ENCODE measurements at places on chromosomes 1 and 21.

DNA sequence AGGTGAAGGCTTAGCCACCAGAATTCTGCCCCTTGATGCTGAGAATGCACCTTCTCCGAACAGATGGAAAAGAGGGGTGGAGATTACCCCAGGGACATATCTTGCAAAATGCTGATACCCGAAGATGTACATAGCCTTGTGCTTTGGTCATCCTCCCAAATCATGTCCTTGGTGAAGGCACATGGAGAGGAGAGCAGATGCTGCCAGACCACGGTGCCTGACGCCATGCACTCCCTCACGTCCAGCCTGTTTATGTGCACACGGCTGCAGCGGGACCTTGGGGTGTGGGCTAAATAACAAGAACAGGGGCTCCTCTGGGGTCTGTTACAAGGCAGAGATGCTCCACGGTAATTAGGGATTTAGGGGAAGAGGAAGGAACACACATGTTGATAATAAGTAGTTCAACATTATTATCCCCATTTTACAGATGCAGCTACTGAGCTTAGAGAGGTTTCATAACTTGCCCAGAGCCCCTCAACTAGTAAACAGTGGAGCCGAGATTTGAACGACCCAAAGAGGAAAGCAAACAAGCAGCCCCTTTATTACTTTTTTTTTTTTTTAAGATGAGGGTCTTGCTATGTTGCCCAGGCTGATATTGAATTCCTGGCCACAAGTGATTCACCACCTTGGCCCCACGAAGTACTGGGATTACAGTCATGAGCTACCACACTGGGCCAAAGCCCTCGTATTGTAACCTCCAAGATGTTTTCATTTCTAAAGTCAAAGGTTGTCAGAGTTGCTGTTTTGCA lies 12.9 kb downstream of the EPHX1 start:
- DNase-seq = no peak

DNA sequence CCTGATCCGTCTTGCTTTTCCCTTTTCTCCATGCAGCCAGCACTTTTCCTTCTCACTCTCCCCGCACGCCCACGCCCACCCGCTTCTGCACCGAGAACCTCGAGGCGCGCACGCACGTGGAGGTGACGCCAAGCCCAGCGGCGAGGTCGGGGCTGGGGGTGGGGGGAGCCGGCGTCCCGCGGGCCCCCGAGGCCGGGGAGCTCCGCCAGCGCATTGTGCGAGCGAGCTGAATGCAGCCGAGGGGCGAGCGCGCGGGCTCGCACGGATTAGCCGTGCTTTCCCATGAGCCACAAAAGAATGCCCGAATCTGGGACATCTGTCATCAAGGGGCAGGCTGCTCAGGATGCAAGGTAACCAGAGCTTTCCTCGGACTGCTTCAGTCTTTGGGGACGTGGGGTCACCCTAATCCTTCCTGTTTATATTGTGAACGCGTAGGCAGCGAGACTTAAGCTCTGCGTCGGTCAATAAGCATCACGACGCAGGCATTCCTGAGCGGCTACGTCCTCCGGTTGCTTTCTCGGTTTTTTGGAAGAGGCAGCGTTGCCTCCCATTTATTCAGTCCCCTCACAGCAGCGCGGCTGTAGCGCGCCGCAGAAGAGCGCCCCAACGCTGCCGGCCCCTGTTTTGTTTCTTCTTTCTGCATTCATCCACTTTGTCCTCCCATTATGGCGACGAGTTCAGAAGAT lies 67.3 kb upstream of the AKT3 start:
- DNase-seq = no peak

GRCh38 chr1:1181938-1182410 lies 8.3 kb downstream of the TTLL10 start:
- DNase-seq = no peak

DNA sequence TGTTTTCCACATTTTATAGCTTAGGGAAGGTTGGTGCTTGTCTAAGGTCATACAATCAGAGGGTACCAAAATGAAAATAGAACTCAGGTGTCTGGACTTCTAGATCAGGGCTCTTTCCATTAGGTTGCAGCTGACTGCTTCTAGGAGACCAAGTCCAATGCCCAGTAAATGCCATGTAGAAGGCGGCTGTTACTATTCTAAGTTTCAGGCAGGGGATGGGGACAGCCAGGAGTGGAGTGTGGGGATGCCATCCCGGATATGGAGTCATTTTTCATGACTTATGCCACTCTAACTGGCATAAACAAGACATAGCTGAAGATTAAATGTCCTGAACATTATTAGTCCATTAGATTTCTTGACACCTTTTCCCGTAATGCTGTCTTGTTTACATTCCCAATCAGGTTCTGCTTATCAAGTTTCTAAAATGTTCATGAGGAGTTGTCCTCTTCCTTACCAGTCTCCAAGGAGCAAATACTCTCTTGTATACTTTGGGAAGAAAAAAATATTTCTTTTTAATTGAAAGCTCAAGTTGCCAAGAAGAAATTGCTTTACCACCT lies 31.5 kb downstream of the XCL1 start:
- DNase-seq = no peak

DNA sequence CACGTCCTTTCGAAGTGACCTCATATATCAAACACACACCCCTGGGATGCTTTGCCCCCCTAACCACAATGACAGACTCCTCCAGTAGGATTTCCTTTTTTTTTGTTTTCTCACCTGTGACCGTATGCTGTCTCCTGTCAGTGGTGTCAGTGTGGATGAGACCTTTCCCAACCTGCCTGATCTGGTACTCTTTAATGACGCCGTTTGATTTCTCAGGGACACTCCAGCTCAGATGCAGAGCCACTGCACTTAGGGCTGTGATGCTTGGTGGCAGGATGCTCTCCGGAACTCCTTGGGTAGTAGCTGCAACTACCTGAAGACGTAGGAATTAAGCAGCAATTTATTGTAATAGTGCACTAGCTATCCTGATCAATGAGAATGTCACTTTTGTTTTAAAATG lies 212.6 kb downstream of the KCTD3 start:
- no peak for DNase-seq

DNA sequence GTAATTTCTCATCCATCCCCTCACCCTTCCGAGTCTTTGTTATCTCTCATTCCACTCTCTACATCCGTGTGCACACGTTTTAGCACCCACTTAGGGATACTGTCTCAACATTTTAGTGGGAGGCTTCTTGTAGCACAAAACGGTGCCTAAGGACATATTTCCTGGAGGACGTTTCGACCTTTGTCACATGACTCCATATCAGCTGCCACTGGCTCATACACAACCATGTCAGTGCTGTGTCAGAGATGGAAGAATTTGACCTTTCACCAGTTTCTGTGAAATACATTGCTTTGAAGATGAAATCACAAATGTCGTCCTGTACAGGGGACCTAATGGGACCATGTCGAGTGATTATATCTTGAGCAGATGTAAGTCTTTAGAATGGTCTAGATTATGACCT lies 15.6 kb downstream of the B3GALT5 start:
- no peak for DNase-seq

- no peak for DNase-seq
Measured at GRCh38 chr1:187408212-187409004, 579.7 kb downstream of the PLA2G4A start.

GRCh38 chr1:175514387-175514953 lies 228.9 kb downstream of the TNR start:
- no peak for DNase-seq

DNA sequence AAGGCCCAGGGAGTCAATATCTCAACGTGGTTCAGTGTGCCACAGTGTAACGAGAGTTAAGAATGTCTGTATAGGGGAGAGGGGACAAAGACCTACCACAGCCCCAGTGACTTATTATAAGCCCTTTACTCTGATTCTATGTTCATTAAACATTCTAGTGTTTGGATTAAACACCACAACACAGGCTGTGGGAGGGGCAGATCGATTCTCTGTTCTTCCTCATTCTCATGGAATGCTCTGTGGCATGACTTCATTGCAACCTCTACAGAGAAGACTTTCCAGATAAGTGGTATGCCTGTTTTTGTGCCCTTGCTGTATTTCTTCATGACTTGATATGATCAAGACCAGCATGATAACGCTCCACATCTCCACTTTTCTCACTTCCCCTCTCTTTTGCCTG lies 39.0 kb upstream of the CD5L start:
- no peak for DNase-seq

- no peak for DNase-seq
Measured at GRCh38 chr1:226894826-226895225, 24.4 kb downstream of the PSEN2 start.

GRCh38 chr1:206120406-206120805 lies 3.2 kb upstream of the AVPR1B start:
- no peak for DNase-seq

DNA sequence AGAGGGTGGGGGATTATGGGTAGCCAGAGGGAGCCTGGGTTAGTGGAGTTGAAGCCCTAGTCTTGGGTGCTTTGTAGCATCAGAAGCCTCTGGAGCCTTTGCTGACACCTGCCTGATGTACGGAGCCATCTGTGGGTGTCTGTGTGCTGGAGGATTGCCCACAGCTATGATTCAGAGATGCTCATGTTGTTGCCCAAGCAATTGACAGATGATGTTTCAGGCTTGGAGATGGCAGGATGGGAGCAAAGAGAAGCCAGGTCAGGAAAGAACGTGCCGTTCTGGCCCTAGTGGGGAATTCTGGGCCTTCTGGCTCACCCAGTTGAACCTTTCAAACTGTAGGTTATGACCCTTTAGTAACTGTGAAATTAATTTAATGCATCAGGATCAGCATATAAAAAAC lies 27.6 kb downstream of the COQ8A start:
- DNase-seq = no peak

DNA sequence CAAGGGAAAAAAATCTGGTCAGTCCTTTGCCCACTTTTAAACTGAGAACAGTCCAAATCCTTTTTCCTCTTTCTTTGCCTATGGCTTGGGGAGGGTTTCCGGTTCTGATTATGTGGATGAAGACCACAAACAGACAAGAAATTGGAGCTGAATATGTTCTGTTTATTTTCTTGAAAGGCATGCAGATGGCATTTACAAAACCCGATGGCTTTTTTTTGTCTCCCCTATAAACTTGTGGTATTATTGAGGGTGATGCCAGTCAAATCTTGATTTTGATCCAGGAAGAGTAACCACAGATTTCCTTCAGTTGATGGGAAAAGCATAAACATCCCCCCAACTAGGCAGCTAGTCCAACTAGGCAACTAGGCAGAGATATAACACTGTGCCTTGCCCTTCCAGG lies 38.9 kb downstream of the PLPP3 start:
- no peak for DNase-seq

DNA sequence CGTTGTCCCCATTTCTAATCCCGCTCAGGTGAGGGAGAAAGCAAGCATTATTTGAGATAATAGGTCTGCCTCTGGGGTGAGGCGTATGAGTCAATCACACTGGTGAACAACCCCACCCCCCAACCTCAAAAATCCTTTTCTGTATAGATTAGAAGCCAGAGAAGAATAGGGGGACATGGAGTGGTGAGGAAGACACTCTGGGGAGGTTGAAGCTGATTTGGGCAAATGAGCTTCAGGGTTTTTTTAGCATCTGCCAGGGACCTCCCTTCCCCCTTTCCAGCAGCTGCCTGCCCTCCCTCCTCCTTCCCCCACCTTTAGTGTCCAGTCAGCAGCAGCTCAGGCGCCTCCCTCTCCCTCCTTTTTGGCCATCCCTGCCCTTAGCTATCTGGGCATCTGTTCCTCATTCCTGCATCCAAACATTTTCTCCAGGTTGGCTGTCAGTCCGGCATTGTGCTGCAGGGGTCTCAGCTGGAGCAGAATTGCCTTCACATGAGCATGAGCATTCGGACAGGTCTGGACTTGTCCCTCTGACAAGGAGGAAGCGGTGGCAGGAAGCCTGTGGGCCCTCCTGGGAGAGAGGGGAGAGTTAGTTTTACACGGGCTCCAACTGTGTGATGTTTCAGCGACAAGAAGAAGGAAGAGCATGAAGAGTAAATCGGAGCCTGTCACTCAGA lies 30.8 kb upstream of the PTGFRN start:
- no peak for DNase-seq

DNA sequence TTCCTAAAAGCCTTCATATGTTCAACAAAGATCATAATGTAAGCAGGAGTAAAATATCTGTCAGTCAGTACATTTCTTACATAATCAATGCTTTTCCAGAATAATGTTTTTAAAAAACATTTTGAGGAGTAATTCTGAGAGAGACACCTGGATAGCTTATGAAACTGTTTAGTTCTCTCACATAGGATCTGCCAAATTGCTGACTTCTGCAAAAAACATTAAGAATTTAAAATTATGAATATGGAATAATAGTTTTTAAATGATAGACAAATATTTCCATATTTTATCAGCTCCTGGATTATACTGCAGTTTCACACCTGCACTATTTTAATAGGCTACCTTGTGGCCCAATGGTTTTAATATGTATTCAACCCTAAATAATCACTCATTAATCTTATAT lies 142.7 kb upstream of the RUNX1 start:
- DNase-seq = no peak

- no peak for DNase-seq
Measured at GRCh38 chr1:222916100-222916499, 101.3 kb downstream of the DISP1 start.

DNA sequence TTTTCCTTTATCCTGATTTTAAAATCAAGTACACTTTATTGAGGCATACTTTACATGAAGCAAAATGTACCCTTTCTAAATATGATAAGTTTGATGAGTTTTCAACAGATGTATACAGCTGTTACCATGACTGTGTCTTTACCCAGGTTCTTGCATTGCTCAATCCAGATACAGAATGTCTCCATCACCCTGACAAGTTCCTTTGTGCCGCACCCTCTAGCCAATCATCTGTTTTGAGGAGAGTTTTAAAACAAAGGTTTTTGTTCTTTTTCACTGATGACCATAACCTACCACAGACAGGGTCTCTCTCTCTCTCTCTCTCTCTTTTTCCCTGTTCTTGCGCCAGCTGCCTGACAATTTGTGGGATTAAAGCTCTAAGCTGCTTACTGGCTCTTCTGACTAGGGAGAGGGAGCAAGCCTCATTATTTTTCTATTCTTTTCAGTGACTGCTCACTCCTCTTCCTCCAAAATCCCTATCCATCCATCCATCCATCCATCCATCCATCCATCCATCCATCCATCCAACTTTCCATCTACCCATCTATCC lies 1.2 kb upstream of the KCNE1 start:
- no peak for DNase-seq

GRCh38 chr1:76666499-76666898 lies 200.8 kb upstream of the ST6GALNAC5 start:
- DNase-seq = no peak

GRCh38 chr1:1462318-1462966 lies 9.1 kb upstream of the ATAD3B start:
- no peak for DNase-seq

GRCh38 chr1:159091180-159091560 lies 14.6 kb upstream of the AIM2 start:
- DNase-seq = no peak
